RPMI8226 (cell line): ENCODE measurements at places on chromosomes 13 and 19.
A peak's percentile ranks its signal among the peaks of the same experiment; 100 is the strongest.

- DNase-seq: no peak
Observed at GRCh38 chr19:29215322-29215845, 2.4 kb upstream of the UQCRFS1 start.

GRCh38 chr19:40523322-40524047, 53.2 kb upstream of the SHKBP1 start:
- peak; percentile 93 for DNase-seq

DNA sequence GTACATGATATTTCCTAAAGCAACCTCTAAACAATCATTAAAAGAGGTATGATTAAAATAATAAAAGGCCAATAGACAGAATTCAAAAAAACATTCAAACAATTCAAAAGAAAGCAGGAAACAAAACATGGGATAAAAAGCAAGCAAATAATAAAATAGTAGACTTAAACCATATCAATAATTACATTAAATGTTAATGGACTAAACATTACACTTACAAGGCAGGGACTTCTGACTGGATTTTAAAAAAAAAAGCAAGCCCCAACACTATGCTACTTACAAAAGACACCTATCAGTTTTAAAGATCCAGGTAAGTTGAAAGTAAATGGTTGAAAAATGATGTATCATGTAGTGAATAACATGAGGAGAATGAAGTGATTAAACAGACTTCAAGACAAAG, 65.2 kb downstream of the KLF2 start:
- no peak for DNase-seq

DNA sequence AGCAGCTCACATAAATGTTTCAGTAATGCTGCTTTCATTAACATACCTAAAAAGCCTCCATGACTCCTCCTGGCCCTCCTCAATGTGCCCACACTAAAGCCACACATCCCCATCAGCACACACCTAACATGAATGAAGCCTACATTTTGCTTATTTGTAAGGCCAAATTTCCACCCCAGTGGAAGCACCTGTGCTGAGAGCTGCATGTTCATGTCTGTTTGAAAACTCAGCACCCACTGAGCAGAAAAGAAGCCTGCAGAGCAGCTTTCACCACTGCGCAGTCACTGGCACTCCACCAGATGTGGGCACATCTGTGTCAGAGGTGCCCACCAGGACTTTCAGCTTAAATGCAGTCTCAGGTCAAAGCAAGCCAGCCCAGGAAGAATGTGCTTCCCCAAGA, 93.5 kb downstream of the FOXO1 start:
- no peak for DNase-seq

GRCh38 chr13:24180750-24181377, 20.3 kb downstream of the SPATA13 start:
- DNase-seq: no peak

GRCh38 chr13:21359855-21360254, 99.2 kb downstream of the ZDHHC20 start:
- no peak for DNase-seq

- peak; percentile 64 for DNase-seq
Observed at GRCh38 chr19:53908106-53908934, 758 bp upstream of the CACNG7 start.

DNA sequence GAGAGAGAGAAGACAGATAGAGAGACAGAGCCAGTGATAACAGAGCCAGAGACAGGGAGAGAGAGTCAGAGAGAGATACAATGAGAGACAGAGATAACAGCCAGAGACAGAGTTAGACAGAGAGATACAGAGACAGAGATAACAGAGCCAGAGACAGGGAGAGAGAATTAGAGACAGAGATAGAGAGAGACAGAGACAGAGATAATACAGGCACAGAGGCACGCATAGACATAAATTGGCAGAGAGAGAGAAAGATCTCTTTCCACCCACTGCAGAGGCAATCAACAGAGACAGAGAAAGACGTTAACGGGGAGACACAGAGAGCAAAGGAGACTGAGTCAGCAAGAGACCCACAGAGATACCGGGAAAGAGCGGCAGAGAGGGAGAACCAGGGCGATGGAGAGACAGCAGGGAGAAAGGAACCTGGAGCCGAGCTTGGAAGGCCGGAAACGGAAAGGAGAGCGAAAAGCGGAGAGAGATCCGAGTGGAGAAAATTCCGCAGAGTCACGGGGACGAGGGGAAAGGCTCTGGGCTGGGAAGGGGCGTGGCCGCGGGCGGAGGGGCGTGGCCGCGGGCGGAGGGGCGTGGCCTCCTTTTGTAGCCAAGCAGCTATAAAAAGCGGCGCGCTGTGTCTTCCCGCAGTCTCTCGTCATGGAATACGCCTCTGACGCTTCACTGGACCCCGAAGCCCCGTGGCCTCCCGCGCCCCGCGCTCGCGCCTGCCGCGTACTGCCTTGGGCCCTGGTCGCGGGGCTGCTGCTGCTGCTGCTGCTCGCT, at the start of gene TNFSF9:
TSS of gene TNFSF9 (plus strand) at position 641 of the 777 bp plus-strand sequence. CDS start at position 652, 11 bp downstream.
- peak; percentile 86 for DNase-seq

DNA sequence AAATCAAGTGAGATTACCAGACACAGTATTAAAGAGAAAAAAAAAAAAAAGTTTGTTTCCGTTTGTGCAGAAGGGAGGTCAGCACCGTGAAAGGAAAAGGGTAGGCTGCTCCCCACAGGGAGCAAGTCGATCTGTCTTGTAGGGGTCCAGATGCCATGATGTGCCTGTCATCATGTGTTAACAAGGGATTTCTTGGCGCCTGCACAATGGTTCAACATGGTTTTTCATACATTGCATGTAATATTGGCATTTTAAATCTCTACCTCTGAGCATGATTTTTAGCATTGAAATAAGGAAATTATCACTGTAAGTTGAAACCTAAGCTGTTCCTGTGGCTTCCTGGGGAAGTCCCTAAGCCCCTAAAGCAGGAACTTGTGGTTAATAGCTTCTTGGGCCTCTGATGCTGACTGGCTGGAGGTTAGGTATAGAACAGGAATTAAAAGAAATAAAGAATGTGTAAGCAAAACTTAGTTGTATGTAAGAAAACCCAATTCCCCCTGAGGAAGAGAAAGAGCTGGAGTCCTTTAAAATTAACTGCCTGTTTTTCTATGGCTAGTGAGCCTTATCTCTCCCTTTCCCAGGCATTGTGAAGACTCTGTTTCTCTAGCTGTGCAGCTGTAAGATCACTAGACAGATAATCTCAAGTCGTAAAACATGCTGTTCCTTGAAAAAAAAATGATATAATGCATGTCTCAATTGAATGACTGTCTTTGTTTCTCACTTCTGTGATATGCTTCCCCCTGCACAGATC, 7.4 kb upstream of the FCGBP start:
- peak; percentile 69 for DNase-seq

GRCh38 chr13:95216182-95216581, 85.1 kb downstream of the ABCC4 start:
- DNase-seq: no peak

GRCh38 chr13:39362652-39363381, 240.2 kb downstream of the LHFPL6 start:
- DNase-seq: no peak

GRCh38 chr13:106041445-106041844, 494.0 kb downstream of the EFNB2 start:
- DNase-seq: no peak

- DNase-seq: no peak
Observed at GRCh38 chr19:48511800-48512503, at the start of gene LMTK3. Gene LMTK3, minus strand, starts transcription at chr19:48511835. Its CDS starts 259 bp downstream, at chr19:48511576.

- DNase-seq: no peak
Observed at GRCh38 chr13:113155982-113156655, 2.3 kb upstream of the PROZ start.

DNA sequence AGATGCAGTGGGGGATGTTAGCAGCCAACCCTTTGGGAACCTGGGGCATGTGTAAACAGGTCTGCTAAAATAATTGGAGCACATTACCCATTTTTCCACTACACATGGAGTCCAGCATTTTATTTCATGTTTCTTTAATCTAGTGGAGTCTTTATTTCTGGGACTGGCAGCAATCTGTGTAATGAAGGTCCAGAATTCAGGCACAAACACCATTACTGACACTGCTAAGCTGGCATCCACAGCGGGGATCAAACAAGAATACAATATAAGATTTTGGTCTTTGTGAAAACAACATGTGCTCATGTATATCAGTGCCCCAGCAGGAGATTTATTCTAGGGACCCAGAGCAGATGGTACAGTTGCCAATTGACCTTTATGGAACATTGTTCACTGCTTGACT, 1587.0 kb upstream of the PRR20A start:
- DNase-seq: no peak

DNA sequence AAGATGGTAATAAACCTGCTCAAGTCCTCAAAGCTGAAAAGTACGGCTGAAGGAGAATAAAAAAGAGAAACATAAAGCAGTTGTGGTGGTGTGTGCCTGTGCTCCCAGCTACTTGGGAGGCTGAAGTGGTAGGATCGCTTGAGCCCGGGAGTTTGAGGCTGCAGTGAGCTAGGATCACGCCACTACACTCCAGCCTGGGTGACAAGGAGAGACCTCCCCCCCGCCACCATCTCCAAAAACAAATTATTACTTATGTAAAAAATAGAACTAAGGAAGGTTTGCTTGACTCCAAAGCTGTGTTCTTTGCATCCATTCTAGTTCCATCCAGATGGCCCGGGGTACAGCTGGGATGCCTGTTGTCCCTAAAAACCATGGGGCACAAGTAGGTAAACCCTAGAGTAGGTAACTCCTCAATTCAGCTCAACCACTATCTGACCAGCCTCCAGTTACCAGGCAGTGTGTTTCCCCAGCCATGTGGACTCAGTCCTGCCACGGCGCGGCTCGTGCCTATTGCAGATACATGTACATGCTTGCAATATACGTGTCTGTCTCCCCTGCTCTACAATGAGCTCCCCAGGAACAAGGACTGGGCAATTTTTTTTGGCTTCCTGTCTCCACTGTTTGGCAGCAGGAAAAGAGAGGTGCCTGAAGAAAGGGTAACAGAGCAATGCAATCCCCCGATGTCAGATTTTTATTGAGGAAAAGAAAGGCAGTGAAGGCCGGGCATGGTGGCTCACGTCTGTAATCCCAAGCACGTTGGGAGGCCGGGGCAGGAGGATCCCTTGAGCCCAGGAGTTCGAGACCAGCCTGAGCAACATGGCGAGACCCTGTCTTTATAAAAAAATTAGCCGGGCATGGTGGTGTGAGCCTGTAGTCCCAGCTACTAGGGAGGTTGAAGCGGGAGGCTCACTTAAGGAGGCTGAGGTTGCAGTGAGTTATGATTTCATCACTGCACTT, 101.3 kb downstream of the GNG7 start:
- no peak for DNase-seq

DNA sequence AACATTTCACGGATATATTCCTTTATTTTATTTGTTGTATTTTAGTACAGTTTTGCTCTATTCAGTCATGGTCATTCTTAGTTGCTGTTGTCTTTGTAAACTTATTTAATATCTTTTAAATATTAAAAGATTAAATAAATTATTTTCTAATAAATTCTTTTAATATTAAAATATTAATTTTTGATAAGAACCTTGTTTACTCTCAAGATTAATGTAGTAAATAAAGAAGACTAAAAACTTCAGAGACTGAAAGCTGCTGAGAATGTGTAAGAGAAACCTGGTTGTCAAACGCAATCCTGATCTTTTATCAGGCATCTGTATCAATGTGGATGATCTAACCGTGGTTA, 34.4 kb upstream of the SACS start:
- DNase-seq: no peak

DNA sequence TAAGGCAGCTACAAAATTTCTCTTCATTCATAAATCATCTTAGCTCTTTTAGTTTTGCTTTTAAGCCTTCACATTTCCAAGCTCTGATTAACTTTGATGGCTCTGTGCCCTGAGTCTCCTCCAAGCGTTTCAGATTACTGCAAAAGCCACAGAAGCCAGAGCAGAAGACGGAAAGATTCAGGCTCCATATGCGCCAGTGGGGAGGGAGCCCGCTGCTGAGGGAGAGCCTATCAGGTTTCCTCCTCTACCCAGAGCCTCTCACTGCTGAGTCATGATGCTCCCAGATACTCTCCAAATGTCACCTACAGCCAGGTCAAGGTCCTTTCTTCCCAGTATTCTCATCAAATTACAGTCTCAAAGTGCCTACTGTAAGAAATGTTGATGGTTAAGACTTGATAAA, 193.6 kb downstream of the RAP2A start:
- no peak for DNase-seq

DNA sequence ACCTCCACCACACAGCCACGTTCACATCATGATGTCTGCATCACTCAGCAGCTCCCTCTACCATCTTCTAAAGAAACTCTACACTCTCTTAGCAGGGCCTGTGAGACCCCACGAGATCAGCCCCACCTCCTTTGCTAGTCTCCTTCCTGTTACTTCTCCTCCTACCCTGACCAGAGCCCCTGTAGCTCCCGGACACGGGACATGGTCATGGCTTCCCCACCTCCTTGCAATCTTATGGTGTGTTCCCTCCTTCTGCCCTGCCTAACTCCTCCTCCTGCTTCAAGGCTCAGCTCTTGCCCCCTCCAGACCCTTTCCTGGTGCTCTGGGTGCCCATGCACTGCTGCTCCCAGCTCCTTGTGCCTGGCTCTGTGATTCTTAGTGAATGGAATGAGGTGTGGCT, 8.1 kb upstream of the MRPS31 start:
- DNase-seq: no peak

DNA sequence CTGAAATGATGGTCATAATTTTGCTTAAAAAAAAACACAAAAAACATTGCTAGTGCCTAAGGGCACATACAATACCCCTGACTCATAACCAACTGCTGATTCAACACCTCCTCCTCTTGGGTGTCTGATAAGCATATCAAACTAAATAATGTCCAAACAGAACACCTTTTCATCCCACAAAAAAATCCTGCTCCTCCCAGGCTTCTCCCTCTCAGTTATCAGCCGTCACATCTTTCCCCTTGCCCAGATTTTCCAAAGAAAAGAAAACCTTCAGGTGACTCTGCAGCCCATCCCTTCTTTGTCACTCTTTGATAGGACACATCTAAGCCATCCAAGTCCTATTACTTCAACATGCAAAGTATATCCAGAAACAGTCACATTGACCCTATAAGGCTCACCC, 46.9 kb downstream of the ABCC4 start:
- DNase-seq: no peak

DNA sequence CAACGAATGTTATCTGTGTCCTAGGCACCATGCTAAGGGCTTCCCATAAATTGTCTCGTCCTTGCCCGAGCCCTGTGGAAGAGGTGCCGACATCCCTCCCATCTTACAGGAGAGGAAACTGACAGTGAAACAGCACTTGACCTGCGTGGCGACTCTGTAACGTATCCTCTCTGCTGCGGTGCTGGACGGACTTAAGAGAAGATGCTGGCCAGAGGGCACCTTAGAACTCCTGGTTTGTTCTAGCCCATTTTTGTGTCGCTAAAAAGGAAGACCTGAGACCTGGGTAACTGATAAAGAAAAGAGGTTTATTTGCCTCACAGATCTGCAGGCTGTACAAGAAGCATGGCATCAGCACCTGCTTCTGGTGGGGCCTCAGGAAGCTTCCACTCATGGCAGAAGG, 68.6 kb downstream of the KCTD15 start:
- no peak for DNase-seq
